Skeletal muscle tissue (tissue), 5 donors: ENCODE measurements at places on chromosomes 12 and 14. TPM values are rescaled to one million over a fixed set of nuclear protein-coding genes. Genes with fewer than 3 reads are reported as not detected.

The DEPDC4 gene
- total RNA-seq = 1.0 TPM

The MARK3 gene
- total RNA-seq = 59.5 TPM

The INHBE gene
- total RNA-seq = 1.0 TPM

The DGKA gene
- 6.8 TPM for total RNA-seq

The PRIMA1 gene
- total RNA-seq = 0.52 TPM

The PIWIL1 gene
- total RNA-seq = not detected

The CCDC198 gene
- not detected for total RNA-seq

The PZP gene
- total RNA-seq = 1.0 TPM

The TAS2R42 gene
- total RNA-seq = not detected

The OAS1 gene
- total RNA-seq = 8.9 TPM

The PCK2 gene
- 3.7 TPM for total RNA-seq

The RFX4 gene
- not detected for total RNA-seq

The GDF11 gene
- 3.1 TPM for total RNA-seq

The MIS18BP1 gene
- total RNA-seq = 14.6 TPM

The MIP gene
- not detected for total RNA-seq

The CLEC4C gene
- total RNA-seq = not detected

The DLK1 gene
- total RNA-seq = 283 TPM

The DHRS7 gene
- 139 TPM for total RNA-seq

The RNASE7 gene
- total RNA-seq = not detected

The POTEG gene
- total RNA-seq = not detected

The STON2 gene
- total RNA-seq = 30.8 TPM

The C1S gene
- total RNA-seq = 89.8 TPM

The ADGRD1 gene
- 7.8 TPM for total RNA-seq

The UBR7 gene
- total RNA-seq = 26.1 TPM

The GPR137C gene
- total RNA-seq = 1.6 TPM

The DIO3 gene
- 1.0 TPM for total RNA-seq

The ZNF705A gene
- not detected for total RNA-seq

The C12orf42 gene
- 1.0 TPM for total RNA-seq

The PACS2 gene
- total RNA-seq = 60.0 TPM

The C12orf54 gene
- not detected for total RNA-seq

The REP15 gene
- total RNA-seq = 1.0 TPM

The MANSC4 gene
- total RNA-seq = not detected

The ASCL1 gene
- not detected for total RNA-seq

The KRT85 gene
- 0.52 TPM for total RNA-seq

The GDF3 gene
- total RNA-seq = 1.0 TPM

The SOAT2 gene
- under 0.01 TPM for total RNA-seq

The HCAR3 gene
- total RNA-seq = not detected

The PLCZ1 gene
- total RNA-seq = not detected

The OR10AD1 gene
- not detected for total RNA-seq

The AMN gene
- 1.0 TPM for total RNA-seq

The PTHLH gene
- total RNA-seq = 0.52 TPM

The ADAM20 gene
- total RNA-seq = 2.1 TPM

The LMBR1L gene
- 21.4 TPM for total RNA-seq

The SMIM41 gene
- total RNA-seq = not detected

The ANG gene
- 3.7 TPM for total RNA-seq
